ENCODE measurements at places on chromosomes 7 and 10.

DNA sequence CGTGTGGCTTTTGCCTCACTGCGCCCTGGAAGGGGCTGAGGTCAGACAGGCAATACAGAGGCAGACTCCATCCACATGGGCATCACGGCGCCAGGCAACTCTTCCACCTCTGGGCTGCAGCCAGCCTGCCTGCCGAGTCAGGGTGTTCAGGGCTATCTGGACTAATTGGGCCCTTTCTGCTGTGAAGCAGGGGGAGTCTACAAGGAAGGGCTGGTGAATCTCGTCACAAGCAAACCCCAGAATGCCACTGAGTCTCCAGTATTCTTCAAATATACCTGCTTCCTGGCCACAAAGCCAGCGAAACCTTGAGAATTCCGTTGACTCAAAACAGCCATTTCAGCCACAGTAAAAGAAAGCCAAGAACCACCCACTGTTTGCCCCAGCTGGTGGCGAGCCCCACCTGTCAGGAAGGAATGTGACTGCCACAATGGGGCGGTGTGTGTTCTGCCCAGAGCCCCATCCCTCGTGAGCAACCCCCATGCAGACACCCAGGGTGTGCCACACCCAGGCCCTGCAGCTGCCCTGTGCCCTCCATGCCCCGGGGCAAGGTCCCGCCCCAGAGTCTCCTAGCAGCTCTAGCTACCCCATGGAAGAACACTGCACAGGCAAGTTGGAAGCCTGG lies 117.3 kb downstream of the FAM53B start:
- no peak for DNase-seq

- no peak for DNase-seq
These were observed 286.0 kb downstream of the TWIST1 start for GRCh38 chr7:18831419-18831818.

- DNase-seq: no peak
These were observed 570.1 kb upstream of the MGMT start for GRCh38 chr10:128896963-128897362.

DNA sequence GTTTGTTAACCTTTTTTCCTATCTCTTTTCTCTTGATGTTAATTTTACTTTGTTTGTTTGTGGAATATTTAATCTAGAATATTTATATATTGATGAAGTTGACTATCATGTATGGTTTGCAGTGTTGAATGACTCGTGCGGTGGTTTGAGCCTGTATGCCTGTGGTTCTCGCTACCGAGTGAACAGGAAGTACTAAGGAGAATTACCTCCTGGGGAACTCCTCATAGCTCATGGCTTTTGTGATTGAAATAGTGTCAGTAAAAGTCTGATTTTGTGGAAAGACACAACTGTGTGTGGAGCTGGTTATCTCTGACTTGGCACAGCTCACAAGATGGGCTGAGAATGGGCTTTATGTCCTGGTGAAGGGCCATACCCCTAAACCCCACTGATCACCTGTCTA lies 498.6 kb downstream of the GLRX3 start:
- DNase-seq: no peak

- DNase-seq: no peak
These were observed 45.5 kb upstream of the NKX2-3 start for GRCh38 chr10:99487125-99487807.

- no peak for DNase-seq
These were observed 128.9 kb upstream of the FRMD4A start for GRCh38 chr10:14459665-14460064.

- no peak for DNase-seq
These were observed 17.8 kb downstream of the SGMS1 start for GRCh38 chr10:50605951-50606270.

DNA sequence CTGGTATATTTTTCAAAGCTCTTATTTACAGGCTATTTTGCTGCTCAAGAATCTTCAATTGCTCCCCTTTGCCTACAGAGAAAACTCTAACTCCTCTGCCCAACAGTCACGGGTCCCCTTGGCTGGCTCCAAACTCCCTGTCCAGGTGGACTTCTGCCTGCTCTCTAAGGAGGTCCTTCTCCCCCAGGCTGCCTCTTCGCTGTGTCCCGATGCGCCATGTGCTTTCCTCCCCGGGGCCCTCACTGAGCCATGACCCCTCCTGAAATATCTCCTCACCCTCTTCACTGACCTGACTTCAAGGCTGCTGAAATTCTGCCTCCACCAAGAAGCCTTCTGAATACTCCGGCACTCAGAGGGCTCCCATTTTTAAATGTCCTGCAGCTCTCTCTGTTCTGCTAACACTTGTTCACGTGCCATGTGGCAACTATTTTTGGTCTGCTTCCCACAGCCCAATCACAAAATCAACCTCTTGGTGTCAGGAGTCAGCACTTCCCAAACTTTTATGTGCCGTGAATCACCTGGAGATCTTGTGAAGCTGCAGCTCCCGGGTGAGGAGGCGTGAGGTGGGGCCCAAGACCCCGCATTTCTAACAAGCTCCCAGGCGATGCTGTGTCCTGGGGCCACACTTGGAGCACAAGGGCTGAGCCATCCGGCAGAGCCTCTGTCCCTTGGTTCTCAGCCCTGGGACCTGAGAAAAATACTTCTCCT lies 85.7 kb upstream of the COL13A1 start:
- no peak for DNase-seq

- peak; percentile 22 for DNase-seq
These were observed 273.1 kb downstream of the AUTS2 start for GRCh38 chr7:69871213-69871885.

DNA sequence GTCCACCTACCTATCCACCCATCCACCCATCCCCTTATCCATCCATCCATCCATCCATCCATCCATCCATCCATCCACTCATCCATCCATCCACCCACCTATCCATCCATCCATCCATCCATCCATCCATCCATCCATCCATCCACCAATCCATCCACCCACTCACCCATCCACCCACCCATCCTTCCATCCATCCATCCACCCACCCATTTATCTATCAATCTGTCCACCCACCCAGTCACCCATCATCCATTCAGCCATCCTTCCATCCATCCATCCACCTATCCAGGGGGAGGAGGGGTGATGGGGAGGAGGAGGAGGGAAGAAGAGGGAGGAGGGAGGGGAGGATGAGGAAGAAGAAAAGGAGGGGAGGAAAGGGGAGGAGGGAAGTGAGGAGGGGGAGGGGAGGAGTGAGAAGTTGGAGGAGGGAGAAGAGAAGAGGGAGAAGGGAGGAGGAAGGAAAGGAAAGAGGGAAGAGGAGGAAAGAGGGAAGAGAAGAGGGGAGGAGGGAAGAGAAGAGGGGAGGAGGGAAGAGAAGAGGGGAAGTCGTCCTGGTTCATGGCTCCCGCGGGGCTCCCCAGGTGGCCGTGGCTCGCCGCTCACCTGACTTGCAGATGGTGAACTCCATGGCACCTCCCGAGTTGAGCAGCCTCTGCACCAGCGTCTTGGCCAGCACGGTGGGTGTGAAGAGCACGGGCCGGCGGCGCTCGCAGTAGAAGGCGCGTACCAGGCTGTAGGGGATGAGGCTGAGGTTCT lies 68.8 kb upstream of the GNA12 start:
- no peak for DNase-seq

- DNase-seq: no peak
These were observed at the start of gene CCM2 for GRCh38 chr7:45000093-45001032. Gene CCM2 (plus strand): TSS chr7:45000201. CDS start chr7:45000334, 133 bp downstream.

GRCh38 chr7:77157446-77157845 lies 35.0 kb downstream of the CCDC146 start:
- no peak for DNase-seq

DNA sequence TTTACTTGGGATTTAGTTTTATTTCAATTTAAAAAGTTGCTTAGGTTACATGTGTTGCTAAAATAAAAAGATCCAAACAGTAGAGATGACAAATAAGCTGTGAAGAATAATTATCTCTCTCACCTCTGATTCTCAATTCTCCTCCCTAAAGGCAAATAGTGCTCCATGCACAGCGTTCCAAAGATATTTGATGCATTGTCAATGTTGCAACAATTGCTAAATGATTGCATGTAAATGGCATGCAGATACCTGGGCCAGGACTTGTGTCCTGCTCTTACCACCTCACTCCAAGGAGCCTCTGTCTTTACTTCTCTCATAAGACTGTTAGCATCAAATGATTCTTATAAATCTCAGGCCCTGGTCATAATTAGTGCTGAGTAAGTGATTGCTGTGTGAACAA lies 217.7 kb downstream of the SEC23IP start:
- DNase-seq: no peak

DNA sequence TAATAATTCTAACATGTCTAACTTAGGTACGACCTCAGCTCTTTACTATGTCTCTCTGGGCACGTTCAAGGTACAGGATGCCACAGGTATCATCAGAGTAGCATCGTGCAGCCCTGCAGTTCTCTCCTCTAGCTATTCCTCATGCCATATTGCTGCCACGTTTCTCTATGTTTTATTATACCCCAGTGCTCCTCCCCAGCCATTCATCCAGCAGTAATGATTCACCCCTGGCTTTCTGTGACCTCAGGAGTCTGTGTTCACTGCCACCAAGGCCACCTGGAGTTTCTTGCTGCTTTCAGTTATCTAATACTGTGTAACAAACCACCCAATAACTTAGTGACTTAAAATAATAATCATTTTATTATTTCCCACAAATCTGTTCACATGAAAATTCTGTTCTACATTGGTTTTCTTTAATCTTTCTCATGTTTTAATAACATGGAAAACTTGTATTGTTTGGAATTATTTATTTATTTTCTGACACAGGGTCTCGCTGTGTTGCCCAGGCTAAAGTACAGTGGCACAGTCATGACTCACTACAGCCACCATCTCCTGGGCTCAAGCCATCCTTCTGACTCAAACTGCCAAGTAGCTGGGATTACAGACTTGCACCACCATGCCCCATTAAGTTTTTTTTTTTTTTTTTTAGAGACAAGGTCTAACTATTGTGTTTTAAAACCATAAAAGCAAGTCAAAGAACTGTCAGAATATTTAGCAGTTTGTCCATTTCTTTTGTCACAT lies 21.8 kb downstream of the REEP3 start:
- DNase-seq: no peak

GRCh38 chr10:73785721-73786511 lies 510 bp downstream of the ZSWIM8 start:
- DNase-seq: no peak

DNA sequence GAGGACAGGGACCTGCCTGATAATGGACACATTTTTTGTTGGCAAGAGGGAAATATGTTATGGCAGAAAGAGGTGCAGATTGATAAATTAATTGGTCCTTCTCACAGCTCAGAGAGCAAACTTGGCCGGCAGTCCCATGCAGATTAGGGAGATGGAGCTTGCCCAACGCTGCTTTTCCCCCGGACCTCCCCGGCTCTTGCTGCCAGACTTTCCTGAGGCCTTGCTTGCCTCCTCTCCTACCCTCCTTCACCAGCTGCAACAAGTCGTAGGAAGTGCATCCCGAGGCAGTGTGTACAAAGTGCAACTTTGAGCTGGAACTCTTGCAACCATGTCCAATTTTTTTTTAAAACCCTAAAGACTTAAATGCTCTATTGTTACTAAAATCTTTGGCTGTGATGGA lies 215.5 kb downstream of the LRMDA start:
- no peak for DNase-seq

- DNase-seq: no peak
These were observed 271.4 kb downstream of the ACTR3B start for GRCh38 chr7:153030976-153031375.

DNA sequence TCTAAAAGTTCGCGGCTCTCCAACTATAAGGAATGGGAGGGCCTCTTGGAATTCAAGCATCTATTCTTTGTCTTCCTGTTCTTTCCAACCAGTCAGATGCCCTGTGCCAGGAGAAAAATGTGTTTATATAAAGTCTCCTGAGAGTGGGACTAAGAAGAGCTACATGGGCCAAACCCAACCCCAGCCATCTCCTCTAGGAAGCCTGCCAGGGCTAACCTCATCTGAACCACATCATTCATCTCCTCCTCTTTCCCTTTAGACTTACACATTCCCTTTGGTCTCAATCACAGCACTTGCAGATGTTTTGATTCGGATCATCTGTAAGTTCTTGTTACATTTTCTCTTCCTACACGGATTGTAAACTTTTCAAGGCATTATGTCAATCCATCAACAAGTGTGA lies 62.6 kb downstream of the DOCK4 start:
- DNase-seq: no peak

- peak; percentile 55 for DNase-seq
These were observed at the start of gene CELF2 for GRCh38 chr10:11017570-11018431. Gene CELF2 (plus strand): TSS chr10:11017872. CDS start chr10:11018090, 218 bp downstream.

DNA sequence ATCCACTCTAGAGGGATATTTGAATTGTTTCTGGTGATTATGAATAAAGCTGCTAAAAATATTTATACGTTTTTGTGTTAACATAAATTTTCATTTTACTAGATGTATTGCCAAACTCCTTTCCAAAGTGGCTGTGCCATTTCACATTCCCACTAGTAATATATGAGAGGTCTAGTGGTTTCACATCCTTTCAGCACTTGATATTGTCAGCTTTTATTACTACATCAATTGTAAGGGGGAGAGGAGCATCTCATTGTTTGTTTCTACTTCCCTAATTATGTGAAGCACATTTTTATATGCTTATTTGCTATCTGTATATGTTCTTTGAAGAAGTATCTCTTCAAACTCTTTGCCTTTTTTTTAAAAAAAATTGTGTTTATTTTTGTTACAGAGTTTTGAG lies 184.5 kb downstream of the ADK start:
- no peak for DNase-seq

GRCh38 chr10:58806970-58807628 lies 294.4 kb downstream of the BICC1 start:
- DNase-seq: no peak

DNA sequence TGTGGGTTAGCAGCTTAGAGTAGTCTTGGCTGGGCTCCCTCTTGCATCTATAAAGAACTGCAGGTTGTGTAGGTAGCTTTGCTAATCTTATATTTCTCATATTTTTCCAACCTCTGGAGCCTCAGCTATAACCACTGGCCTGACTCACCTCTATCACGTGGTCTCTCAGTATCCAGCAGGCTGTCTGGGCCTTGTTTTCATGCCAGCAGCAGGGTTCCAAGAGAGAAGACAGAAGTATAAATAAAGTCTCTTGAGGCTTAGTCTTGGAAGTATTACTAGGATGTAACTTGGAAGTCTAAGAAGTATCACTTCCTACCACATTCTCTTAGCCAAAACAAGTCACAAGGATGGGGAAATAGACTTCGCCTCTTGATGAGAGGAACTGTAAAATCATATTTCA lies 73.3 kb downstream of the WIPF3 start:
- DNase-seq: no peak

- DNase-seq: no peak
These were observed 29.2 kb upstream of the RTKN2 start for GRCh38 chr10:62297857-62298256.

GRCh38 chr7:141220263-141220880 lies 146.5 kb downstream of the TMEM178B start:
- no peak for DNase-seq

GRCh38 chr7:47471831-47472230 lies 110.1 kb downstream of the TNS3 start:
- DNase-seq: no peak

- no peak for DNase-seq
These were observed 9.3 kb upstream of the MYL7 start for GRCh38 chr7:44150466-44150832.

Measured in hippocampal formation (tissue), 2 donors.